ENCODE measurements at places on chromosomes 6 and 20. TPM values are rescaled to one million over a fixed set of nuclear protein-coding genes. Genes with fewer than 3 reads are reported as not detected.

- DNase-seq = no peak
Measured at GRCh38 chr20:24316731-24317130, 152.7 kb upstream of the SYNDIG1 start.

GRCh38 chr20:35698298-35699126 is 640 bp downstream of the NFS1 start:
- DNase-seq = no peak

GRCh38 chr6:37033255-37033654 is 27.8 kb downstream of the FGD2 start:
- DNase-seq = no peak

GRCh38 chr6:98828211-98828788 is 6.1 kb upstream of the POU3F2 start:
- DNase-seq = no peak

DNA sequence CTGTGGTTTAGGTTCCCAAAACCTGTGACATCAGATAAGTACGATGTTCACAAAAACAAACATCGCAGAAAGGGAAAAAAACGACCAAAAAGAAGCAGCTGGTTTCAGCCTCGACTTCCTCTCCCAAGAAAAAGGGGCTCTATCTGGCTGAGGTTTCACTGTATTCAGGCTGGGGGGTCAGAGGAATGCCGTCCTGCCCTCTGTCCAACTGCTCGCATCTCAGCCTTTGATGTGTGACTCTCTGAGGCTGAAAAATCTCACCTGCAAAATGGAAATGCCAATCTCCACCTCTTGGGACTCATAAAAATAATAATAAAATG is 123.6 kb upstream of the PTPN1 start:
- DNase-seq = no peak

GRCh38 chr6:113450061-113450465 is 407.1 kb upstream of the MARCKS start:
- DNase-seq = no peak

- peak; percentile 45 for DNase-seq
Measured at GRCh38 chr20:728256-728944, 39.9 kb downstream of the SLC52A3 start.

GRCh38 chr20:13831476-13831875 is 46.6 kb downstream of the NDUFAF5 start:
- DNase-seq = no peak

The AP5S1 gene
- total RNA-seq = 13.0 TPM

The RRP36 gene
- total RNA-seq = 37.1 TPM

- no peak for DNase-seq
Measured at GRCh38 chr6:138541823-138542481, 42.7 kb upstream of the NHSL1 start.

The OPN5 gene
- total RNA-seq = not detected

Data from mucosa of descending colon (tissue), 3 donors.